Fibroblast of the aortic adventitia (primary cell): ENCODE measurements at places on chromosomes 12 and 14.

GRCh38 chr12:13163868-13164635, 32.5 kb upstream of the EMP1 start:
- no peak for DNase-seq

GRCh38 chr12:62971769-62972525, 37.0 kb upstream of the PPM1H start:
- DNase-seq: no peak

GRCh38 chr12:53182903-53183302, 2.2 kb upstream of the CSAD start:
- no peak for DNase-seq

DNA sequence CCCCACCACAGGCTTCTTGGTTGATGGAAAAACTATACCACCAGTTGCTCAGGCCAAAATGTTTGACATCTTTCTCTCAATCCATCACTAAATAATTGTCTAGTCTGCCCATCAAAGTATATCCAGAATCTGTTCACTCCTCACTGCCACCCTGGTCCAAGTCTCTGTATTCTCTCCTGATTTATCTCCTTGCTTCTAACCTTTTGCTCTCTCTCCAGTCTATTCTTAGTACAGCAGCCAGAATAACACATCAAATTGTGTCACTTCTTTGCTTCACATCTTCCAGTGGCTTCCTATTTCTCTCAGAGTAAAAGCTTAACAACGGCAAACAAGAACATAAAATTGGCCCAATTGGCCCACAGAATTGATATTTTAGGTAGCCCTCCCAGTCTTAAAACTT, 272.8 kb downstream of the IPO8 start:
- DNase-seq: no peak

DNA sequence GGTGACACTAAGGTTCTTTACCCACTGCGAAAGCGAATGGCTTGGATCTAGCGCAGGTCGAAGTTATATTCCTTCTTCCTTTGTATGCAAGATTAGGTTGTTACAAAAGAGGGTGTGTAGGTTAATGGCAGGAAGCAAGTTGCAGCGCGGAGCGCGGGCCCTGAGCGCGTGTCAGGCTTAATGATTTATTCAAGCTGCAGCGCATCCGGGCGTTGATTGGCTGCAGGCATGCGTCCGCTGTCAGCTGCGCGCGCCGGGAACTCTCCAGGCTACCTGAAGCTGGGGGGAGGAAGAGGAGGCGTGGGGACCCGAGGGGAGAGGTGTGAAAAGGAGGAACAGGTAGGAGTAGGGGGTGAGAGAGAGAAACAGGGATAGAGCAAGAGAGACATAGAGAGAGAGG, 7.4 kb downstream of the ASCL1 start:
- DNase-seq: no peak

- DNase-seq: no peak
Measured at GRCh38 chr12:122899887-122900286, 4.0 kb upstream of the VPS37B start.

GRCh38 chr12:68536885-68537485, 73.7 kb upstream of the RAP1B start:
- no peak for DNase-seq

DNA sequence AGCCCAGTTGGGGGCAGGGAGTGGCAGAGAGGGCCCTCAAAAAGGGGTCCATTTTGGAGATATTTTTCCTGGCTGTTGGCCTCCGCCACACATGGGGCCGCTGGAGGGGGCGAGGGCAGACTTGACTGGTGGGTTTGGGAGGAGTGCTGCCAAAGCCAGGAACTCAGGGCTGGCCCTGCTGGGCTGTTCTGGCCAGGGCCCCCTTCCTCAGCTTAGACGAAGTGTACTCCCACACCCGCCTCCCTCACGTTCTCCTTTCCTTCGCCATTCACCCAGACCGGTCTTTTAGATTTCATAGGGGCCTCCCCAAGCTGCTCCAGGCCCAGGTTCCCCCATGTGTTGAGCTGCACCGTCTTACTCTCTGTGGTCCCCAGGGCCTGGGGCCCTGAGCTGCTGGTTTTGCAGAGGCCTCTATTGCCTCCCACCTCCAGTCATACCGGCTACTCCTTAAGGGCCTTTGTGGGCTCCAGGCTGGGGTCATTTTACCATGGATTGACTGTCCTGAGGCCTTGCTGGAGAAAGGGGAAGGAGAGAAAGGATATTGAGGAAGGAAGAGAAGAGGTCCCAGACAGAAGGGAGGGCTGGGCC, 1.3 kb downstream of the KRT7 start:
- DNase-seq: no peak

- peak; percentile 81 for DNase-seq
Measured at GRCh38 chr14:103597623-103598377, 31.2 kb upstream of the KLC1 start.

- no peak for DNase-seq
Measured at GRCh38 chr14:24150061-24150460, 2.8 kb downstream of the RNF31 start.

DNA sequence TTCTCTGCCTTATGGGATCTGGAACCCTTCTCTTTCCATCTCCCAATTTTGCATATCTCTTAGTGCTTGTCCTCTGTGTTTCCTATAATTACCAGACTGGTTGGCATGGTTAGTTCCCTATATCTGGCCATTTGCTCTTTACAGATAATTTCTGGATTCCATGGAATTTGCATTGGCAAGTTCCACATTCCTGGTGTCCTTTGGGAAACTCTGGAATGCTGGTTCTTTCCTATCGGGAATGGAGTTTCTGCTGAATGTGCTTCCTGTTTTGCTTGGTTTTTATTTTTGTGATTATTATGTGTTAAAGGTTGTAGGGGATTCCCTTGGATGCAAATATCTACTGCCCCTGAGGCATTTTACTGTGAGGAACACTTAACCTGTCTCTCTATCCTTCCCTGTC, 193.0 kb upstream of the BTG1 start:
- peak; percentile 53 for DNase-seq

DNA sequence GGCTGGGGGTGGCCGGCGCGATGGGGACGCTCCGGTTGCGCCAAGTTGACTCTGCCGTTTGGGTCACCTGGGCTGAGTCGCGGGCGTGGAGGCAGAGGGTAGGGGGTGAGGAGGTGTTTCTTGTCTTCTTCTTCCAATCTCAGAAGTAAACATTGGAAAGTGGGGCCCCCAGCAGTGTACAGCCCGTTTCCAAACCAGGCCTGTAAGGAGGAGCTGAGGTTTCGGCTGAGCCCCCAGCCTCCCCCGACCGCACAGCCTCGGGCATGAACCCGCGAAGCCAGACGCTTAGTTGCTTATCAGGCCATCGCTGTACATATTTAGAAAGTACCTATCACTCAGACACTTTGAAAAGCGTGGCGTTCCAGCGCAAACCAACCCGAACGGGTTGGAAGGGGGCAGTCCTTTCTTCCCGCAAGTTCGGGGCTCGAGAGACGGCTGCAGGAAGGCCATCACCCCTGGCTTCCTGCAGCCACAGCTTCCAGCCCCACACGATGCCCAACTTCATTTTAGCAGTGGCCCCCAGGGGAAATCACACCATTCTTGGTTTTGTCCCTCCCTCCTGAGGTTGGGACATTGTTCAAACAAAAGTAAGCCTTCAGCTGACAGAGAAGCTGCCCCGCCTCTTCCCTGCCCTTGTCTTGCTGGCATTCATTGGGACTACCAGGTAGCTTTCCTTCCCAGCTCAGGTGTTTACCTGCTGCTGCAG, 164.1 kb downstream of the ZFP36L1 start:
- DNase-seq: no peak

DNA sequence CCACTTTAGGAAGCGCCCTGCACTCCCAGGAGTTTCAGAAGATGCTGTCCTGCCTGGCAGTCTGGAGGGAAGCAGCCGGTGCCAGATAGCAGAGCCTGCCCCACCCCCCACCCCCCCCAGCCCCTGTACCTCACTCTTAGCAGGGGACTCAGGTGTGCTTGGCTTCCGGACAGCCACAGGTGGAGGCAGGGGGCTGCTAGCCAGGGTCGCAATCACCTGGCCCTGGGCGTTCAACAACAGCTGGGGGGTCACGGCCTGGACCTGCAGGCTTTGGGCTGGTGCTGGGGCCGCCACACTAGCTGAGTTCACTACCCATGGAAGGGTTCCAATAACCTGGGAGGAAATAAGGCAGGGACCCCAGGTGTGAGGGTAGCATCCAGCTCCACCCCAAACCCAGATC, 22.0 kb downstream of the POU6F1 start:
- DNase-seq: no peak

DNA sequence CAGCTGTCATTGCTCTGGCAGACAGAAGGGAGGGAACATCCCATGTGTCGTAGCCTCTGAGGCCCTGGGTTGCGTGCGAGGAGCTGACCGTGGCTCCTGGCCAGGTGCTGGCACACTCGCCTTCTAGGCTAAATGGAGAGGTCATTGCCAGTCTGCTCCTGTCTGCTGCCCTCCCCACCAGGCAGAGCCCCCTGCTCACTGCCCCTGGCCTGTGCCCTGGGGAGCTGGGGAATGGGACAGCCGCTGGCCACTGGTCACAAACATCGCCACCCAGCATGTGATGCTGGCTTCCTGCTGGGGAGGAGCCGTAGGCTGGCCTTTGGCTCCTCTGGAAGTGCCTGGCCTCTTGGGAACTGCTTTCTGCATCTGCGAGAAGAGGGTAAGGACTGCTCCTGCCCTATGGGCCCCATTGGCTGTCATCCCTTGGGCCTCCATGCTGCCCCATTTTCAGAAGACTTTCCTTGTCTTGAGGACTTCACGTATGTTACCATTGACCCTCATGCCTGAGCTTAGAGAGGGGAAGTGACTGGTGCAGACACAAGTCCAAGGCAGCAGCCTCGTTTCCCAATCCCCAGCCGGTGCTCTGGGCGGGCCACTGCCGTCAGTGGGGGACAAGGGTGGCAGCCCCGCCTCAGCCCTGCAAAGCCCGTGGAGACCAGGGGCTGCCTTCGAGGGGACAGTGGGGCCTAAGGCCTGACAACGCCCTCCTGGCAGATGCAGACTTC, 2.0 kb upstream of the TNFAIP2 start:
- no peak for DNase-seq

DNA sequence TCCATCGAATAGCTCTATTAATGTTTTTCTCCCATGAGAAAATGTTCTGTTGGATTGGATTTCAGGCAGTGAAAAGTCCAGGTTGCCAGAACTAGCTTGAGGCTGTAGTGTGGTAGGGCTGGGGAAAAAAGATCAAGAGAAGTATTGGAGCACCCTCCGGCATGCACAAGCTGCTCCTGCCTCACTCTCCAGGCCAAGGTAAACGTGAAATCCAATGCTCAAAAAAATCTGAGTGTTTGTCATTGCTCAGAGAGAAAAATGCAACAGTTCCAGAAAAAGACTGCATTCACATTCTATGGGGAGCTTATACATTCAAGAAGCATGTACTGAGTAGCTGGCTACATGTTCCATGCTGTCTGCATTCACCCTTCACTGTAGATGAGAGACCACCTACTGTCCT, 680.9 kb upstream of the TBX3 start:
- peak; percentile 42 for DNase-seq

DNA sequence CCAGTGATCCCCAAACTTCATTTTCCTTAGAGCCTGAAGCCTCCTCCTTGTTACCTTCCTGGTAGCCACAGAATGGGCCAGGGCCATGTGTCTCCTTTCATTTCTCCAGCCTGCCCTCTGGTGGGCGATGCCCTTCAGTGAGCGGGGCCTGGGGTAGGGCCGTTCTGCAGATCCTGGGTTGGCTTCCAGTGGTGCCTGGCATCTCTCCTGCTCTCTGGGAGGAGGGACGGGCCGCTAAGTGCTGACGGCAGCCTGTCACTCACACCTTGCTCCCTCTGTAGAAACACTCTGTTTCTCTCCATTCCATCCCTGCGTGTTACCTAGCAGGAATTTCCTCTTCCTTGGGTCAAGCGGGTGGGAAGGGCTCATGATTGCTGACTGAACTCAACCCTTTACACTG, 232.1 kb downstream of the CACNA1C start:
- peak; percentile 80 for DNase-seq

- no peak for DNase-seq
Measured at GRCh38 chr14:99939421-99939820, 125.8 kb upstream of the EVL start.

- DNase-seq: peak; percentile 84
Measured at GRCh38 chr12:121334513-121335343, 17.5 kb downstream of the ANAPC5 start.

DNA sequence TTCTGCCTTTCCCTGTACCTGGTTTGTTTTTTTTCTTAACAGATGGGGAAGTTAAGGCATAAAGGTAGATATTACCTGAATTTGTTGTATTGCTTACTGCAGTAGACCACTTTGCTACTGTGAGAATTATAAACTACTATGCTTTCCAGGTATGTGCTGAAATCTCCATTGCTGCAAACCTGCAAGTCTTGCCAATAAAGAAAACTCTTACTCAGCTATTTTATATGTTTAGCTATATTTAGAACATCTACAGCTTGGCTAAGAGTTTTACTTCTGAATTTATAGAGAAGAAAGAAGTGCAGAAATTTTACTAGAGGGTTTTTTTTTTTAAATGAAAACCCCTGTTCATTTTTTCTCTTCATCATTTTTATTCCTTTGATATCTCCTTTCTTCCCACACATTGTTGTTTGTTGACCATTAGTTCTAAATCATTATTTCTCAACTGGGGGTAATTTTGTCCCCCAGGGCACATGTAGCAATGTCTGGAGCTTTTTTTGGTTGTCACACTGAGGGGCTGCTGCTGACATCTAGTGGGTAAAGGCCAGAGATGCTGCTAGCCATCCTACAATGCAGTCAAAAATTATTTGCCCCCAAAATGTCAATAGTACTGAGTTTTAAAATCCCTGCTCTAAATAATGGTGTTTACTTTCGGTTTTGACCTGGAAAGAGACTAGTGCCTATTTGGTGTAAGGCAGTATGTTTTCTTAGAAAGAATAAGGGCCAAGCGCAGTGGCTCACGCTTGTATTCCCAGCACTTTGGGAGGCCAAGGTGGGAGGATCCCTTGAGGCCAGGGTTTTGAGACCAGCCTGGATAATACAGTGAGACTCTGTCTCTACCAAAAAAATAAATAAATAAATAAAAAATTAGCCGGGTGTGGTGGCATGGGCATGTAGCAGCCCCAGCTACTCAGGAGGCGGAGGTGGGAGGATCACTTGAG, 48.6 kb downstream of the PCNX1 start:
- DNase-seq: peak; percentile 55
